ENCODE measurements at places on chromosomes 5 and 9.

- no peak for DNase-seq
These were observed 45.8 kb downstream of the SRFBP1 start for GRCh38 chr5:122007546-122007945.

DNA sequence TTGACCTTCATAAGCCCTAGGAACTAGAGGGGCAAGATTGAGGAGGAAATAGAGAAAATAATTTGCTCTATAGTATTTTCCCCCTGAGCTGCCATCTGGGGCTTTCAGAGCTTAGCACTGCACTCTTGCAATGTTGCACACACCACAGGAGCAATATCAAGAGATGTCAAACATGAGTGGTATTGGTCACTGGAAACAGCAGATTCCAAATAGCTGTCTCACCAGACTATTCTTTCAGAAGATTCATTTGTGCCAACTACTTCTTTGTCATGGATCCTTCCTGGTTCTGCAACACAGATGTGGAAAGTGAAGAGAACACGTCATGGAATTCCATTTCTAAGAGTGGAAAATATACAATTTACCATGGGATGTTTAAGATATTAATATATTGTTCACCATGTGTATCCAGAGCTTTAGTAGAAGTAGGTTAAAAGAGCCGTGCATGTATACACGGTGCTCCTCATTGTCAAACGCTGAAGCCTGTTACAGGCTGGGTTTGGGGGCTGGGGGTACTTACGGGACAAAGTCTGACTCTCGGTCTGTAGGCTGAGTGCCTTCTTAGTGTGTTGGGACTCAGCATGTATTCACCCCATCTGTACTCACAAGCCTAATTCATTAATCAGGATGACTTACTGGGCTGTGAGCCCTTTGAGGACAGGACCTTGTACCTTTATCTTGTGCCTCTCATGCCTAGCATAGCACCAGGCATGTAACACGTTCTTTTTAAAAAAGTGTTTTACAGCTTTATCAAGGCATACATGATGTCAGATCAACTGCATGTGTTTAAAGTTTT lies 31.4 kb upstream of the GDNF start:
- no peak for DNase-seq

GRCh38 chr9:105670775-105671174 lies 8.5 kb downstream of the TAL2 start:
- DNase-seq, result no peak

DNA sequence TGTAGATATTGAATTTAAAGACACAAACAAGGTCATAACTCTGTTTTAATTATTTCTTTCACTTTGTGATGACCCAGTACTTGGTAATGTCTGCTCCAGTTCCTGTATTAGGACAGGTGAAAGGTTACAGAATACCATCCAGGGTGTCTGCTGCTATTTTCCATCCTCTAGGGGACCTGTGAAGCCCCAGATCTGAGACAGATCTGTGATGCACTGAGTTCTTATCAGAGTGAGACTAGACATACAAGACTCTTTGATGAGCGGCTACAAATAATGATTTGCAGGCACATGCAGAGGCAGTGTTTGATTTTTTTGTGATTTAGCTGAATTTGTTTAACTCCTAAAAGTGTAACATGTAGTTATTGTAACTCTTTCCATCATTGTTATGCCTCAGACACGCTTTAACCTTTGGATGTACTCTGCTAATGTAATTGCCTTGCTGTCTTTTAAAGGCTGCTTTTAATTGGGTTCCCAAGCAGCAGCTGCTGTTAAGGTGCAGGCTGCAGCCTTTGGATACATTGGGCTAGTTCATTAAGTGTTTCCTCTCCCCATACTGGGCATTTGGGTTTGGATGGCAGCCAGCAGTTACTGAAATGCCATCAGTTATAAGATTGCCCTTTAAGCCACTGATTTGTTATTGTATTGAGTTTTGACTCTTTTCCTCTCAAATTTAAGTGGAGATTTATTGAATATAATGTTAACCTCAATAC lies 63.3 kb downstream of the RASGRF2 start:
- DNase-seq, result no peak

DNA sequence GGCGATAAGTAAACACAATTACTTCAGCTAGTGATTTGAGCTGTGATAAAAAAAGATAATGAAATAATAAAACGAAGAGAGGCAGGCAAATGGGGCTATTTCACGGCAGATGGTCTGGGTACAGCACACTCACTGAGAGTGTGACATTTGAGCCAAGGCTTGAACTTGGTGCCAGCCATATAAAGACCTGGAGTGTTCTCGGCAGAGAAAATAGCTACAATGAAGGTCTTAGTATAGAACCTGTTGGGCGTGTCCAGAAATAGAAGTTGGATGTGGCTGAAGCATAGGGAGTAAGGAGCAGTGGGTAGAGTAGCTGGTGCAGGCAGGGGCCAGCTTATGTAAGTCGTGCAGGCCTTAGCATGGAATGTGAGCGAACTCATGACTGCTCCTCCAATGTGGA lies 660.3 kb upstream of the WWC1 start:
- no peak for DNase-seq

DNA sequence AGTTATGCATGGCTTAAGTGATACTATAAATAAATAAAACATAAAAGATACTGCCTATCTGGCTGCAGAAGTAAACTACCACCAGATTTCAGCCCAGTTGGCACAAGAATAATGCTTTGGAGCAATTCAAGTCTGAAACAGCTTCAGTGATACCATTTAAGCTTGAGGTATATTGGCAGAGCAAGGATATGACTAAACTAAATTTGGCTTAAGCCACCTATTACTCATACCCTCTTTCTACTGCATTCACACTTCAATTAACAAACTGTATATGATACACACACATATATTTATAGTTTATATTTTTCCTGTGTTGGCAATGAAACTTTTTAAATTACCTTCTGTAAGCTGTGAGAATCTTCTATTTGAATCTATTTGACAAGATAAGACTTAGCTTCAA lies 431.9 kb downstream of the ANXA1 start:
- DNase-seq, result no peak

- DNase-seq, result no peak
These were observed 69.0 kb downstream of the SCAMP1 start for GRCh38 chr5:78429332-78429980.

DNA sequence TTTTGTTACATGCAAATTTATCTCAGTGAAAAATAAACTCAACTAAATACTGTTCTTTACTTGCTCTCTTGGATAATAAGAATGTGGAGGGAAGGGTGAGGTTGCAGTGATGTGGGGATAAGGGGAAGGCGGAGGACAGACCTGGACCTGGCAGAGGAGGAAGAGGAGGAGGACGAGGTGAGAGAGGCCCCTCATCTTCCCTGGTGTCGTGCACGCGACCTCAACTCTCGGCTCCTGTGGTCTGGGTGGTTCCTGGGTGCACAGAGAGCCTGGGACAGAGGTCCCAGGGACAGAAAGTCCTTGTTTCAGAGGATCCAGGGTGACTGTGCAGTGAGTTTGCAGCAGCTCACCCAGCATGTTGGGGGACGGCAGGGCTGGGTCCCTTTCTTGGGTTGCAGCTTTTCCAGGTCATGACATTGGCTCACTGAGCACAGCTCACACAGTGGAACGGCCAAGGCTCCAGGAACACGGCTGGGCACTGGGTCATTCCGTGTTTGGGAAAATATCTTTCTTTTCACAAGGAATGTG lies 37.7 kb upstream of the LPCAT1 start:
- DNase-seq, result no peak

DNA sequence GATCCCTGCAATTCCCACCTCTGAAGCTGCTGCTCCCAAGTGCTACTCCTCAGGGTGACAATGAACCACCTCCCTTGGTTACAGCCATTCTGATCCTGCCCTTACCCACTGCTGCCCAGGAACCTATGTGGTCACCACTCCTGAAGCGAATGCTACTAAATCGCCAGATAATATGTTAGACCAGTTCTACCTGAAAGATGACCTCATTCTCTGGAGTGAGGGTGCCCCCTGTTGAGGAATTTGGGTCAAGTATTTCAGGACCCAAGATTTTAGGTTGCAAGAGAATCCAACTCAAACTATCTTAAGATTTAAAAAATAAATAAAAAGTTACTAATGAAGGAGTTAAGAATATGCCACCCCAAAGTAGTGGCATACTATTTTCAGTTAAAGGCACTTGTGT lies 5.8 kb upstream of the SNAPC3 start:
- DNase-seq, result no peak

GRCh38 chr5:141783947-141784296 lies 94.3 kb downstream of the PCDH1 start:
- no peak for DNase-seq

DNA sequence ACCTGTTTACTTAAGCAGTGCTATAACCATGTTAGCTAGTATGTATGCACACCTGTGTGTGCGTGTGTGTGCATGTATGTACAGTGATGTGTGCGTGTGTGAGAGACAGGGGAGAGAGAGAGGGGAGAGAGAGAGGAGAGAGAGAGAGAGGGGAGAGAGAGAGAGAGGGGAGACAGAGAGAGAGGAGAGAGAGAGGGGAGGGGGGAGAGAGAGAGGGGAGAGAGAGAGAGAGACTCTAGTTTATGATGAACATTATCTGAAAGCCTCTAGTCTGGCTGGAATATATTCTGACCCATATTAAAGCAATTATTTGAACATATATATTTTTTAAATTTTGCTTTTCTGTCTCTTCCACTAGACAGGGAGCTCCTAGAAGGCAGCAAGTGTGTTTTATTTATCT lies 117.5 kb upstream of the CPEB4 start:
- DNase-seq, result no peak

GRCh38 chr9:81266086-81266485 lies 423.3 kb downstream of the TLE1 start:
- DNase-seq, result no peak

- DNase-seq, result no peak
These were observed 268.2 kb downstream of the MAST4 start for GRCh38 chr5:66864240-66864884.

DNA sequence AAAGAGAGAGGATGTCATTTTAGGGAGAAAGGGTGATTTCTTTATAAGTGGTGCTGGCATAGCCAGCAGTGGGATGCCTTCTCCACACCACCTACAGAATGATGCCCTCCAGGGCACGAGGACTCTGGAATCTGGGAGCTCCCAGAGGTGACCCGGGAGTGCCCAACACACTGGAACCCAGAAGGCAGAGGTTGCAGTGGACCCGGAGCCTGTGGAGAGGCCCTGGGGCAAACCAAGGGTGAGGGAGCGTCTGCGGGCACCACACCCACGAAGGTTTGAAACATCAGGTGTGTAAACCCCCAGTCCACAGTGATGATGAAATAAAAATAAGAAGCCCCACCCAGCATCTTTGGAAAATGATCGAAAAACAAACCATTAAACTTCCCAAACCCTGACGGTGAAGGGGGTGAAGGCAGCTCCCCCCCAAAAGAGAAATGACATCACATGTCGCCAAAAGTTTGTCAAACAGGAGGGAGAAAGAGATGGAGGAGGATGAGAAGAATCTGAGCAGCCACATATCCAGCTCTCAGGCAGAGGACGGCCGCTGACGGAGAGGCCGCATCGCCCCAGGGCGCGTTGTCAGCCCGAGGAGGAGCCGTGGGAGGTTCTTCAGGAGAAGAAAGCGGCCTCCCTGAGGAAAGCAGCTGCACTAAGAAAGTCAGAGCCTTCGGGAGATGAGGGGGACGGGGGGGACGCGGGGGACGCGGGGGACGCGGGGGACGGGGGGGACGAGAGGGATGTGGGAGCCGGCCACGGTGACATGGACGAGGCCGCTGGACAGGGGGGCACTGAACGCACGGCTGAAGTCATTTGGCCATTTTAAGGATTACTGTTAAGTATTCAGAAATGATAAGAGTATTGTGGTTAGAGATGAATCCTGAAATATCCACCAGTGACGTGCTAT lies 43.1 kb upstream of the NSMF start:
- no peak for DNase-seq

DNA sequence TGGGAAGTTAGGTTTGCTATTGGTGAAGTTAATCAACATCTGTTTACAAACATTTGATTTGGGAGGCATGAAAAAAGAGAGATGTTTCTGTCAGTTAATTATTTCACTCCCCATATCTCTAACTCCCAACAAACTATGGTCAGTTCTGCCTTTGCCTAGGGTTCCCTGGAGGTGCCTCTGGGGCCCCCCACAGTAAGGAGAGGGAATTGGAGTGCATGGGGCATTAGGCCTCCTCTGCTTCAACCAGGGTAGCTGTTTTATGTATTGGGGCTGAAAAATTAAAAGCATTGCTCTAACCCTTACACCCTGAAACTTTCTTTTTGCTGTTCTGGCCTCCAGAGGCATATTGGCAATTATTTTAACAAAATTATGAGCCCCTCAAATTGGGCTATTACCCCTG lies 32.3 kb downstream of the RUSC2 start:
- no peak for DNase-seq

GRCh38 chr5:132675936-132676689 lies 2.3 kb downstream of the IL4 start:
- DNase-seq, result no peak

- DNase-seq, result peak; percentile 29
These were observed 66.0 kb downstream of the GNAQ start for GRCh38 chr9:77965445-77966123.

DNA sequence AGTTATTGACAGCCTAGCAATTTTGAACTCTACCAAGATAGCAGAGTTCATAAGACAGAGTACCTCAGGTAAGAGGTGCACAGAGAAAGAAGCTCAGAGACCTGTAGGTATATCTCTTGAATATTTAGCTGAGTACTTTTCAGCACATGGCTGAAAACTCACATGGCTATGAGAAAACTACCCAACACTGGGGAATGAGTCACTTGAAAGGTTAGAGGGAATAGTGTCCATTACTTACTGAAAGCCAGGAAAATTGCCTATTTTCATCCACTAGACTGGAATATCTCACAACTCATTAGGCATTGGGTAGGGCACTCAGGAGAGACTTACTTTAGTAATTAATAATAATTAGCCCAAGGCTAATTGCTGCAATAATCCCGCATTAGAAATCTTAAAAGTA lies 8.3 kb downstream of the TSLP start:
- DNase-seq, result no peak

DNA sequence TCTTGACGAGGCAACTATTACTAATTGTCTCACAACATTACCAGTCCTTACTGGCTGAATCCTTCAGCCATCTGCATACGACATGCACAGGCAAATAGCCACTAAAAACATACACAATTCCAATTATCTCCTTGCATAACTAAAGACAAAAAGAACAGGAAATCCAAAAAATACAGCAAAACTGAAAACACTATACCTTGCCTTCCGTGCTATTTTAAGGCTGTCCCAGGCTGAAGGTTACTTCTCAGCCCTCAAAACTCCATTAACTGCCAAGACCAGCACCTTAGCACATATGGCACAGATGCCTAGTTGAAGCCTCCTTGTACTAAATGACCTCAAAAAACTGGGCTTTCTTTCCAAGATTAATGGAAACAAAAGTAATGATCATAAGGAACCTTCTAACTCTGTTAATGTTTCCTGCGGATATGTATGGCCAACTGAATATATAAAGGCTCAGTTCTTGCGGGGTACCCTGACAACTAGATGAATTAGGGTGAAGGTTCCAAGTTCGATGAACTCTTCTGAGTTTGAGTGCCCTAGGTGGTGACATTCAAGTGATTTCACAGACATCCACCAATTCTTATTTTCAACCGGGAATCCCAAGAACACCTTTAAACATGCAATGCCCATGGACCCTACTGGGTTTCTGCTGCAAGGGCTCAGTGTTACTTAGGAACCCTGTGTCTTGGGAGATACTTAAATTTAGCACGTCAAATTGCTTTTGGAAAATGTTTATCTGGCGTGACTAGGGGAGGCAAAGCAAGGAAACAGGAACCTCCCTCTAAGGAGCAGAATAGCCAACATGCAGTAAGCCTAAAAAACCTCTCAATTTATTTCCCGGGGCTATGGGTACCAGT lies 455.3 kb downstream of the RAB3C start:
- DNase-seq, result no peak
